ENCODE measurements at places on chromosomes 11 and 22. TPM values are rescaled to one million over a fixed set of nuclear protein-coding genes. Genes with fewer than 3 reads are reported as not detected.

DNA sequence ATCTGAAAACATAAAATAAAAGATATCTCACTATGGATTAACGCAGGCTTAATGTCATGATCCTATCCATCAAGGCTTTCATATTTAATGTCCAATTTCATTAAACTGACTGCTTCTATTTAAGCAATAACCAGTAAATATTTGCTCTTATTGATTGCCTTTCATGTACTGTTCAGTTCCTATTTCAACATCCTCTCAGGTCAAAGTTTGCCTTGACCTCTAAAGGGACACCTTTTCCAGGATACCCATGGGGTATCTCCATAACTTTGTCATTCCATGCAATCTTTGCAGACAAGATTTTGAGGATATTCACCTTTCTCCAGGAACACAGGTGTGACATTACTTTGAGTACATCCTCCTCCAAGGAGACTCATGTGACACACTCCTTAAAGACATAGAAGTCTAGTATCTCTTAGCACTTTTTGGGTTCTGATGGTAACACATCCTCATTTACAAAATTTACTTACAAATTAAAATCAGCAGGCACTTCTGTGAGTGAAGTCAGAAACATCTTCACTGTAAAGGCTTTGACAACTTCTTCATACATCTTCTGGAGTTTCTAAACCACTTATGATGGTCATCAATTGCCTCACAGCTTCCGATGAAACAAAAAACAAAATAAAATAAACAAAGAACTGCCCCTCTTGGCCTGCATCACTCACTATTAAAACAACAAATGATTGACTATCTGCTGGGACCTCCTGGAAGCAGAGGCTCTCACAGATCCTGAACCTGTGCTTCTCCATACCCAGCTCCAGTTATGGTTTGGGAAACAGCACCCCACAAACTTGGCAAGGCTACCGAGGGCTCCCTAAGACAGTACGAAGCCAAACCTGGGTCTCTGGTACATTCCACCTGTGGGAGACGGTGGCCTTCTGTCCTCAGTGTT, 7.0 kb upstream of the SLC22A25 start:
- DNase-seq, result no peak

GRCh38 chr22:17920145-17920605, 104.2 kb downstream of the MICAL3 start:
- DNase-seq, result no peak

DNA sequence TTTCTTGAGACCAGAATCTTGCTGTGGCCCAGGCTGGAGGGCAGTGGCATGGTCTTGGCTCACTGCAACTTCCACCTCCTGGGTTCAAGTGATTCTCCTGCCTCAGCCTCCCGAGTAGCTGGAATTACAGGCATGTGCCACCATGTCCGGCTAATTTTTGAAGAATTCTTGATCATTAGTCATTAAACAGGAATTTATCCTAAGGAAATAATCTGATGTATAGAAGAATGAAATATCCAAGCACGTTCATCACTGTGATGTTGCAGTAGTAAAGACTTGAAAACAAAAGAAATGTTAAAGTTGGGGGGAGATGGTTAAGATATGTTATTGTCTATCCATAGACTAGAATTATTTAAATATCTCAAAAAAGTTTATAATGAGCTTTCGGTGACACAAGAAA, 23.6 kb downstream of the CBL start:
- DNase-seq, result no peak

GRCh38 chr22:44860311-44860710, 107.9 kb downstream of the ARHGAP8 start:
- DNase-seq, result no peak

GRCh38 chr22:45757068-45757467, 85.4 kb downstream of the ATXN10 start:
- peak; percentile 32 for DNase-seq

GRCh38 chr11:35420371-35420770, 1.0 kb upstream of the SLC1A2 start:
- no peak for DNase-seq

GRCh38 chr11:31089117-31089516, 280.4 kb downstream of the DCDC1 start:
- DNase-seq, result no peak

DNA sequence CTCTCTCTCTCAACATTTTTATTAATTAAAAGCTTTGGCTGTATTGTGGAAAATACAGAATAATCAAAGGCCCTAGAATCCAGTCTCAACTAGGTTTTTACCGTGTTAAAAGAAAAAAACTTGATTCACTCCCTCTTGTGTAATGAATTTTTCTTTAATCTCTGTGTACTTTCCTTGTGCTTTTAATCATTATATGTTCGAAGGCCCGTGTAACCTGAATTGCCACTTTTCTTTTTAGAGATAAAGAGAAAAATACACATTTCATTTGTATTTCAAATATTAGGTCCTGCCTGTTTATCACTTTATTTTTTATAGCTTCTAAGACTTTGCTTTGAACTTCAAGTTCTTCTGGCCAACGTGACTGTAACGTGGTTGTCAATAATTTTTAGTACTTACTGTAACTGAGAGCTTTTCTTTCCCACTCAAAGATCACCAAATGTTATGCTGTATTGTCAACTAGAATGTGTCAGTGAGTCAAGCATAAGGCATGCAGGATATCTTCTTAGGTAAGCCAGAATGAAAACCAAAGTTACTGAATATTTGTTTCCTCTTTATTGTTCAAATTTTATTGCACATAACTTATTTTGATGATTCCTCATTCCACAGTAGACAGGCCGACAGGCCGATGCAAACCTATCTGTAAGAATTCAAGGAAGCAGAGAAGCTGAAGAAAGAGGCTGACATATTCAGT, 23.3 kb upstream of the FAR1 start:
- DNase-seq, result no peak

DNA sequence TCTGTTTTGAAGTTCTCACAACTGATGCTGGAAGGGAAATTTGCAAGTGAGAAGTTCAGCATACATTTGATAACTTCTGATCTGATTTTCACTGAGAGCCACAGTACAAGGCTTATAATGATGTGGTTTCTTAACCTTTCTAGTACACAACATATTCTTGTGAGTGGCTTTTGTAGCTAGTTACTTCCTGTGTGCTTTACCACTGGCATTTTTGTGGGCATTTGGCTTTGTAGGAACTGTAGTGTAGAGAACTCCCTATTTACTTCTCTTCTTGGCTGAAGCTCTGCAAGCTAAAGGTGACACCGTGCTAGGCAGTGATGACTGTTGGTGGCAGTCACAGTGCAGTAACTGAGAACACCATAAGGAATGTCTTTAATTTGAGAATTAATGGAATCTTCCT, 14.9 kb downstream of the USP47 start:
- no peak for DNase-seq

DNA sequence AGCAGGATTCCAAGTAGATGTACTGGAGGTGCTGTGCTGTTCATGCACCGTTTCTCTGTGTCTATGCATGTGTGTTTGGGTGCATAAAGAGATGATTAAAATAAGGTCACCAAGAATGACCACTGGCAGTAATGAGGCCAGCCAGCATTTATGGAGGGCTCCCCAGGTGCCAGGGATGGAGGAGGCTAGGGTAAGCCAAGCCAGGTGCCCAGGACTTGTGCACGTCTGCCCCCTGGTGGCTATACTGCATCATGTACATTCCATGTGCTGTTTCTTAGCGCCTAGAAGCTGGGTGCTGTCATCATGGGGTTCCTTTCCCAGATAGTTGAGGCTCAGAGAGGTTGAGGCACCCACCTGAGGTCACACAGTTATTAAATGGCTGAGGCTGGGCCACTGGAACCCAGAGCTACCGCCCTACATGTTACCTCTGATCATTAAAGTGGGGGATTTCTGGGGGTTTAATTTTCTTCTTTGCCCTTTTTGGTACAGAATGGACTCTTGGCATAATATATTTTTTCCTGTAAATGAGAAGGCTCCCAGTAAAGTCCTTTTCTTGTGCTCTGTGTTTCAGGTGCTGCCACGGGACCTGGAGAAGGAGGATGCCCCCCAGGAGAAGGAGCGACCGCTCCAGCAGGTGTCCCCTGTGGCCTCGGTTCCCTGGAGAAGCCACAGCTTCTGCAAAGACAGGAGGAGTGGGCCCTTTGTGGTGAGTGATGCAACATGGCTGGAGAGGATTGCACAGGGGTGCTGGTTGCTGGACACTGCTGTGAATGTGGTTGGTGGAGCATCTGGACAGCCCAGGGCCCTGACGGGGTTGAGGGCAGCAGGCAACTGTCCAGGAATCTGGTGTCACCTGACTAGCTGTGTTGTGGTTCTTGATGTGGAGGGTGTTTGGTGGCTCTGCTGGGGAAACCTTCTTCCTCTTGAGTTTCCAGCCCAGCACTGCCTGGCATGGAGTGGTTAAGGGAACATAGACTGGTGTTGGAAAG, 96.4 kb downstream of the KIAA1671 start:
- no peak for DNase-seq

DNA sequence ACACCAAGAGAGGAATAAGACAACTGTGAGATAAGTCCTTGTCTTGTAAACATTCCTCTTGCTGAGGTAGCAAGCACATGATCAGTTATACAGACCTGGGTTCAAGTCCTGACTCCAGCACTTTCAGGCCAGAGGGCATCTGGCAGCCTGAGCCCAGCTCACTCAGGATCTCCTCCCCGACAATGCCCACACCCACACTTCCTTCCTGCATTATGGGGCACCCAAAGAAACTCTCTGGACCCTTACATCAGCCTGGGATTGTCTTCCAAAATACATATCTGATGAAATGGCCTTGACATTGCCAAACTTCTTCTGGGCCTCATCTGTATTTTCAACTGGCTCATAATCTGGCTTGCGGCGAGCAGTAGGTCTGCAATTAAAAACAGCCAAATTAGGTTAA, 48.6 kb downstream of the ARFGAP3 start:
- DNase-seq, result no peak

- DNase-seq, result no peak
Observed at GRCh38 chr22:17772958-17773605, 1.2 kb downstream of the BID start.

GRCh38 chr11:14411818-14412217, 52.8 kb upstream of the RRAS2 start:
- DNase-seq, result no peak

DNA sequence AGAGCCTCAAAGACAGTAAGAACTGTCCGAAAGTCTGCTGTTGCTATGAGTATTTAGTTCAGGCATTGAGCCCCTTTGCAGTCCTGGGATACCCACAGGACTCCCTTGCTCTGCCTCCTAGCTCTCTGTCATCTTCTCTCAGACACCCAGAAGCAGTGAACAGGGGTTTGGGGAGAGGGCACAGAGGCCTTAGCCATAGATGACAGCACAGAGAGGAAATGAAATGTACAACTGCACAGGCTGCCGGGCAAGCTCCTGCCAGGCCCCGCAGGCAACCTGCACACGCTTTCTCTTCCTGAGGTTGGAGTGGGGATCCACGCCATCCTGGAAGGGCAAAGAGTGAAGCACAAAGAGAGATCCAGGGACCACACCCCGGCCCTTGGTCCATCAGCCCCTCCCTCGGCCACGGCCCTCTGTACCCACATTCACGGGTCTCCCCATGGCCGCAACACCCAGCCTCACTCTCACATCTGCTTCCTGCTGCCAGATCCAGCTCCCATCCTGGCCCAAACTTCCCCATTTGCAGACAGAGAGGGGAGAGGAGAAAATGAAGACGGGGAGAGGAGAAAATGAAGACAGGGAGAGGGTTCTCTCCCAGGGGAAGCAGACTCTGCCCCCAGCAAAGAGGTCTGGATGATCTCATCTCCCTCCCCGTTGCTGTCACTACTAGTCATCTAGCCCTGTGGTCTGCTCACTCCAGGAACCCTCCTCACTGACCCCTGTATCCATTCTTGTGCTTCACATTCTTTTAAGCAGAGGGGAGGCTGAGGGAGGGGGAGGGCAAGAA, 40.7 kb downstream of the CD6 start:
- no peak for DNase-seq

DNA sequence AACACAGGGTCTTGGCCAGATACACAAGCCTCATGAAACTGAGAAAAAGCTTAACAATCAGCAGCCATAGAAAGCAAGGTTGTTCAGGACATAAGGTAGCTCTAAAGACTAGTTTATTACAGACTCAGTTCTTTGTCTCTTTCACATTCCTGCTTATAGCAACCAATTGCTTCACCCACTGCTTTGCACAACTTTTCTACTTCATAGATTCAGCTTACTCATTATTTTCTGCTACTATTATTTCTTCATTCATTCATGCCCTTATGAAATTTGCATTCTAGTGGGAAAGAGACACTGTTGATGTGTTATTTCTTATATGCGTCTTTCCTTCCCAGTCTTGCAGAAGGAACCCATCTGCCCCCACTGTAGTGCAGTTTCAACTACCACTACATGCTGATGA, 4.7 kb downstream of the CCDC34 start:
- DNase-seq, result no peak

DNA sequence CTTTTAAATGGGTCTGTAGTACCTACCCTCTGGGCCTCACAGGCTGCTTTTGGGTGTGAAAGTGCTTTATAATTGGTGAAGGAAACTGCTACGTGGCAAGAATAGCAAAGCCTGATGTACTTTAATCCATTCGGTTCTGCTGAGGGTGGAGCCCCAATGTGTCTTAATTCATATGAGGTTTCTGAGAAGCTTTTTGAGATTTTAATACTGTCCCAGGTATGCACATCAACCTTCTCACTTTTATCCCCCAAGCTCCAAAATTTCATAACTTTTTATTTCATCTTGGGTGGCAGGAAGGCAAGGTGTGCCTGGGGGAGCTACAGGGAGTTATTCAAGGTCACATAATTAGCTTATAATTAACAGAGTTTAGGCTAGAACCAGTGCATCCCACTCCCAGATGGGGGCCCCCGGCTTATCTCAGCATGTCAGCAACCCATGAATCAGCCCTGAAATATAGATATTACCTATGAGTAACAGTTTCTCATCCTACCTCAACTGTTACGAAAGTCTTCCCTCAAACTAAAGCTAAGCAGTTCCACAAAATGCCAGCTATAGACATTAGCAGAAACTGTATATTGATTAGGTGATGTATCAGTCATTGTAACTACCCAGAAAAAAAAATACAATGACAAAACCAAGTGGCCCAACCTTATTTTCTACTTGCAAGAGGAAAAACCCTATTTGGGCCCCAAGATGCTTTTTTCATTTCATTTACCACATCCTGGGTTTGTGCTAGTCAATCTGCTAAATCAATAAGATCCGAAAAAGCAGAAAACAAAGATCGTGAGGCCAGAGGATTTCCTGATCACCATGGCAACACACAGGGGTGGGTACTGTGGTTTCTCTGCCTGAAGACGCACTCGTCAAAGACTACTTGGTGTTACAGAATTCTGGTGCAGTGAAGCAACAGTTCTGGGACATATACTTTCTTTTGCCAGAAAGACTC, 26.7 kb downstream of the CD44 start:
- DNase-seq, result no peak

- DNase-seq, result no peak
Observed at GRCh38 chr22:44088976-44089570, 65.0 kb downstream of the PARVB start.

- no peak for DNase-seq
Observed at GRCh38 chr11:96567176-96567575, 177.4 kb downstream of the JRKL start.

Gene OTOG
- 0.90 TPM for polyA plus RNA-seq

Gene KCNJ11
- 2.5 TPM for polyA plus RNA-seq

Gene BLID
- not detected for polyA plus RNA-seq

Gene RASGRP2
- 3.9 TPM for polyA plus RNA-seq

Gene C11orf52
- 9.7 TPM for polyA plus RNA-seq

Gene OR51L1
- 0.08 TPM for polyA plus RNA-seq

Gene VSTM5
- 2.1 TPM for polyA plus RNA-seq

Data from left renal cortex interstitium (tissue), 4 donors.